RPMI7951 (cell line): ENCODE measurements at places on chromosomes 1 and 21. TPM values are rescaled to one million over a fixed set of nuclear protein-coding genes. Genes with fewer than 3 reads are reported as not detected.
A peak's percentile ranks its signal among the peaks of the same experiment; 100 is the strongest.

NEXN gene
- total RNA-seq: 1.7 and 3.4 TPM in 2 replicates

GRCh38 chr1:242827538-242827937, 303.0 kb upstream of the PLD5 start:
- peak; percentile 25 for DNase-seq

- no peak for DNase-seq
Observed at GRCh38 chr21:31564439-31564838, 95.1 kb upstream of the SOD1 start.

GRCh38 chr1:6263716-6264115, 2.8 kb upstream of the GPR153 start:
- DNase-seq: no peak

DNA sequence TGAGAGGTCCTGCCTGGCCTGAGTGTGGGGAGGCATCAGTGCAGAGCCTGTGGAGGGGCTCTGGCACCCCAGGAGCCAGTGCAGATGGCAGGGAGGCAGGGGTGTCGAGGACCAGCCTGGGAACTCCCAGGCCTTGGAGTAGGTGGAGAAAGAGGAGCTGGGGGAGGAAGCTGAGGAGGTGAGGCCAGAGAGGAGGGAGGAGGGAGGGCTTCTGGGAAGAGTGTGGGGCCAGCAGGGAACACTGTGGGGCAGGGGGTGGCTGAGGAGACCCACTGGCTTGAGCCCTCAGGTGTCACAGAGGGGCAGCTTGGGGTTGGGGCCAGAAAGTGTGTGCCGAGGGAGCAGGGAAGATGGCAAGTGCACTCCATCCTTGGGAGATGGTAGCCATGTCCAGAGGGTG, 3.8 kb downstream of the COQ8A start:
- DNase-seq: no peak

GRCh38 chr21:14589855-14590563, 43.9 kb upstream of the SAMSN1 start:
- no peak for DNase-seq

GRCh38 chr1:160068225-160068624, 1.7 kb downstream of the KCNJ10 start:
- DNase-seq: no peak

DNA sequence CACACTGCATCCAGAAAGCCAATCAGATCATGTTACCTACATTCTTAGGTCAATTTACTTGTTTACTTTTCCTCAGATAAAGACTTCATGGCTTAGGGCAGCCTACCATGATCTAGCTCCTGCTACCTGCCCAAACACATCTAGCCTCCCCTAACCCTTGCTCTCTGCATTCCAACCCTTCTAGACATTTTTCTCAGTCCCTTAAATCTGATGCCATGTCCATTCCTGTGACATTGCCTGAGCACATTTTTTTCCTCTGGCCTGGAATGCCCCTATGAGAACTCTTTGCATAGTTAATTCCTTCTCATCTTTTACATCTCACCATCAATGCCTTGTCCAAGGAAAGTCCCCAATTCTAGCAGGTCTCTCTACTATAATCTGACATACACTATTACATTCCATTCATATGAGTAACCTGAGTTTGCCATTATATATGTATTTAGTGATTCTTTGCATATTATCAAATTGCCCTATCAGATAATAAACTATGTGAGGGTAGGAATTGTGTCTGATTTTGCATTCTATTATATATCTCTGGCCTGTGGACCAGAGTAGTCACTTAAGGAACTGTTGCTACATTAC, 166.9 kb downstream of the COL11A1 start:
- no peak for DNase-seq

DNA sequence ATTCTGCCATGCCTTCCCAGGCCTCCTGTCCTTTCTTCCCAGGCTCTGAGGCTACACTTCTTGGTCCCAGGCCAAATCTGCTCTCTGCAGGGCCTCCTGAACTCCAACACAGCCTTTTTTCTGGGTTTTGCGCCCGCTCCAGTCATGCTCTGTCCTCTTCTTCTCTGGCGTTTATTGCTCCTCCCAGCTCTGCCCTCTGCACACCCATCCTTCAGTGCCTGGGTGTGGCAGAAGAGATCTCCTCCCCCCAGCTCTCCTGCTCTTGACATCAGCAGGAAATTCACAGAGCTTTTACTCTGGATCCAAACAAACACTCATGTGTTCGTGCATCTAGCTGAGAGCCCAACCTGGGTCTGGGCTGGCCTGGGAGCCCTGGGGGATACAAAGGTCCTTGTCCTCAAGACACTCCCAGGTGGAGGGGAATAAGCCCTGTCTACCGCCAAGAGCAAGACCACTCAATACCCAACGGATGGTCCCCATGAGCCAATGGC, 22.9 kb upstream of the EPS8L3 start:
- DNase-seq: peak; percentile 40

- no peak for DNase-seq
Observed at GRCh38 chr1:198102454-198102827, 54.4 kb upstream of the NEK7 start.
